Stimulated activated CD4-positive, alpha-beta T cell treated with anti-CD3 and anti-CD28 coated beads, Interleukin-1b, Interleukin-23, amount 100 ng/mL, for 1 hour (primary cell): ENCODE measurements at places on chromosomes 3 and 15.

GRCh38 chr3:192860454-192860853 lies 57.2 kb downstream of the MB21D2 start:
- no peak for DNase-seq

- DNase-seq: no peak
Observed at GRCh38 chr15:91263632-91264531, 163.8 kb downstream of the SV2B start.

DNA sequence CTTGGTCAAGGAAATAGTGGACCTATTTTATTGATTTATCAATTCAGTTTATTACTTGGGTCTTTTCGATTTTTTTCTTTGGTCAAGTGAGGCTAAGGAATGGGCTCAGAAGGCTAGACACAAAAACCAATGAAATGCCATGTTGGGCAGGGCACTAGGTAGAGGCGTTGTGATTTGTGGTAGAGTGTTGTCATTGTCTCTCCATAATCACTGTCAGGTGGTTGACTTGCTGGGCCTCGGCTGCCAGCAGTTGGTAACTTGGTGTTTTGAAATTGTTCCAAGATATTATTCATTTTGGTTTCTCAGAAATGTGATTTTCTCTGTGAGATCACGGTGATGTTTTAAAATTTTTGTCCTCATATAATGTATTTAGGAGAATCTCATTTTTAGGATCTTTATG lies 173.6 kb downstream of the KLHL25 start:
- no peak for DNase-seq

DNA sequence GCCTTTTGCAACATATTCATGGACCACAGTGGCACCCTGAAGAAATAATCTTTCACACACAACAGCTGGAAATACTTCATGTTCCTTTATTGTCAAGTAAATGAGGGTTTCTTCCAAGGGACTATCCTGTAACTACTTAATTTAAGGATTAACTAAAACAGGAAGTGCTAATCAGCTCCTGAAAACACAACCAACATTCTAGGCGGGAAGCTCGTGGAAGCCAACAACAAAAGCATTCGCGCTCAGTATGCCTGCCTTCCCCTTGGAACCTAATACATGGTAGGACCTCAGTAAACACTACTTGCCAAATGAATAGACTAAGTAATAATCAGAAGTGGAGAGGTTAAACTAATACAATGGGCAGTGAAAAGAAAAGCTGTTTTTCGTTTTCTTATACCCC lies 300.9 kb downstream of the RORA start:
- no peak for DNase-seq

- DNase-seq: no peak
Observed at GRCh38 chr3:70000028-70000410, 486 bp downstream of the SAMMSON start.

GRCh38 chr3:45948311-45948781 lies 5.1 kb downstream of the CXCR6 start:
- no peak for DNase-seq

DNA sequence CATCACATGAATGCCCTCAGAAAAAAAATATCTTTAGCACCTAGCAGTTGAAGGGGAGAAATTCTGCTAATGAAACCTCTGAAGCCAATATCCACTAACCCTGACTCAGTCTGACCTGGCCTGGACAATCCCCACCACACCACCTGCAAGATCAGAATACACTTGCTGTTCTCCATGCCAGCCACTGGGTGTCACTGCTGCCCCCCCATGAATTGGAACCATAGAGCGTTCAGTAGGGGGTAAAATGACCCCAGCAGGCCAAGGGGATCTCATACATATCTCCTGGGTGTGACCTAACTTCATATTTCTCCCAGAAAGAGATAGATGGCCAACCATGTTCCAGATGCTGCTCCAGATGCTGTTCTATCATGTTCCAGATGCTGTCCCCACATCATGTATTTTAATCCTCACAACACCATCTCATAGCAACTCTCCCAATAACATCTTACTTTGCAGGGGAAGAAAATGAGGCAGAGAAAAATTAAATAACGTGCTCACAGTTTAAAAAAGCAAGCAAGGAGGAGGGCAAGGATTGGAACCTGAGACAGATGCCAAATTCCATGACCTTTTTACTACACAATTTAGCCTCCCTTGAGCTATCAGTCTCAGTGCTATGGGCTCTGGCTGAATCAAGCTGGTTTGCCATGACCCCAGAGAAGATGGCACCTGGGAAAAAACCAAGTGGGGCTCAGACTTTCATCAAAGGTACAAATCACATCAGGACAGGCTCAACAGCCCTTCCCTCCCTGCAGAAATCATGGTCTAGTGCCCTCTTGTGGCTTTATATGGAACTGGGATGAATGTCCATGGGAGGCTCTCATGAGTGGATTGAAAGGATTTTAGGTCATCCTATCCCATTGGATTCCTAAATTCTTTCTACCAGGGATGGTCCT lies 12.4 kb downstream of the NTRK3 start:
- DNase-seq: no peak

DNA sequence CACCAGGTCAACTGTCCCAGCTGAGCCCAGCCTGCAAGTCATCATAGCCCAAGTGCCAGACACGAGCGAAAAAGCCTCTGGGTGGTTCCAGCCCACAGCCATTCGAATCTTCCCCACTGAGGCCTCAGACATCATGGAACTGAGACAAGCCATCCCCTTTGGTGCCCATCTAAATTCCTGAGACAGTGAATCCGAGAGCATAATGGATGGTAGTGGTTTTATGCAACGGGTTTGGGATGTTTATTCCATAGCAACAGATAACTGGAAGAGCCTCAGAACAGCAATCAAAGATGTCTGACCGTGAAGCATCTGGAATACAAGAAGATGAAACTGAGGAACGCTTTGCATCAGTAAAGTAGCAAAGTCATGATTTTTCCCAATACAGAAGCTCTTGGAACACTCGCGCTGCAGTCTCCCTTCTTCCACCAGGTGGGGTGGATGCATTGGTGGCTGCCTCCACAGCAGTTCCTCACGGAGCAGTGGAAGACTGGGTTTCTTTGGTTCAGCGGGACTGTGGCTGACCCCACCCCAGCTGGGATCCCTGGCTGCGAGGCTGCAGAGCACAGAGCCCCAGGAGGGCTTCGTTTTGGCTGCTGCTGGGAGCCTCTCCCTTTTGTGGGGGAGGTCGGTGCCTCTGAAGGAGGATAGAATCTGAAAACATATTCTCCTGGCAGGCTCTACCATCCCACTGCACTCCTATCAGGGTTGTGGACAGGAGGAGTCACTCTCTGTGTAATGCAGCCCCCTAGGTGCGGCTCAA lies 26.4 kb upstream of the PDE8A start:
- DNase-seq: no peak

DNA sequence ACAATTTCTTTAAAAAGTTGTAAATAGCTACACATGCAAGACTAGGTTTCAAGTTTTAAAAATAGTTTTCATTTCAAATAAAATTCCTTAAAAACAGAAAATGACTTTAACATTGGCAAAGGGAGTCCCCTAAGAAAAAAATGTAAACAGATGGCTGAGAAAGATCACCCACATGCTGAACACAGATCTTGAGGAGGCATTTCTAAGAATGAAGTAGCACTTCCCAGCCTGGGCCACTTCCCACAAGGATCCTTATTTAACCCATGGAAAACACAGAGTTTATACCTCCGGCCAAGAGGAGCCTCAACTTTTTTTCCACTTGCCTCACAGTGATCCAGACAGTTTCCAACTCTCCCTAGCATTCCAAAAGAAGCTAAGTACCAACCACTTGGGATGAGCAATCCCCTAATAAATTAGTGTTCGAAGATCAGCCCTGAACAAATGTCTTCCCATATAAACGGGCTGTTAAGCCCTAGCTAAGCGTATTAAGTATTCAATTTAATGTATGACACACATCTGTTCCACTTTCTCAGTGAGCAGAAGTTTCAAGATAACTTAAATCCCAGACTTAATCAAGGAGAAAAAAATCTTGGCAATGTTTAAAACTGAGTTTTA lies 61.4 kb downstream of the GADL1 start:
- DNase-seq: no peak
